ENCODE measurements at places on chromosomes 1 and 21.
A peak's percentile ranks its signal among the peaks of the same experiment; 100 is the strongest.

DNA sequence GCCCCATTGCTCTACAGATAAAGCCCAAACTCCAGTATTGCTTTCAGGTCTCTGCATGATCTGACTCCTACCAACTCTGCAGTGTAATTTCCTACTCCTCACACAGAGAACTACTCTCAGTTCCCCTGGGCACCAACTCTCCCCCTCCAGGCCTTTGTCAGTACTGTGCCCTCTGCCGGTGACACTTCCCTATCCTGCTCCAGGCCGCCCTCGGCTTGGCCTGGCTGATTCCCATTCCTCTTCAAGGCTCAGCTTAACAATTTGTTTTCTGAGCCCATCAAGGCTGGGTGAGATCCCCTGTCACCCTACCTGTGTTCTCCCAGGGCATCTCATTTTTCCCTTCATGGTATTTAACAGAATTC is 2.6 kb downstream of the SLAMF8 start:
- DNase-seq, result no peak

- no peak for DNase-seq
Measured at GRCh38 chr1:206050655-206051235, 2.2 kb upstream of the RHEX start.

DNA sequence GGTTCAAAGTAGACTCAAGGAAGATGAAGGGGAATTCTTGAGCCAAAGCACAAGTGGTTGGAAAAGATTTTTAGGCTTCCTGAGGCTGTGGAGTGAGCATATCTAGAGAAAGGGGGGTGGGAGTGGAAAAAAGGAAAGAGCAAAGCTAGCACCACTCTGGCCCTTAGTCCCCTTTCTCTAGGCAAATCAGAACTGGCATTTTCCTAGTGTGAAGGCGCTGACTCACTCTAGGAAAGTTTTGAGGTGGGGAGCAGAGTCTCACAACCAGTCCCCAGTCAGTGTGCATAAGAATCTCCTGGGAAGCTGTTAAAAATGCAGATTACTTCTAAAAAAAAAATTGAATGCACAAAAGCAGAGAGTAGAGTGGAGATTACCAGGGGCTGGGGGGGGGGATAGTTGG is 3.4 kb upstream of the GPR89B start:
- DNase-seq, result no peak

DNA sequence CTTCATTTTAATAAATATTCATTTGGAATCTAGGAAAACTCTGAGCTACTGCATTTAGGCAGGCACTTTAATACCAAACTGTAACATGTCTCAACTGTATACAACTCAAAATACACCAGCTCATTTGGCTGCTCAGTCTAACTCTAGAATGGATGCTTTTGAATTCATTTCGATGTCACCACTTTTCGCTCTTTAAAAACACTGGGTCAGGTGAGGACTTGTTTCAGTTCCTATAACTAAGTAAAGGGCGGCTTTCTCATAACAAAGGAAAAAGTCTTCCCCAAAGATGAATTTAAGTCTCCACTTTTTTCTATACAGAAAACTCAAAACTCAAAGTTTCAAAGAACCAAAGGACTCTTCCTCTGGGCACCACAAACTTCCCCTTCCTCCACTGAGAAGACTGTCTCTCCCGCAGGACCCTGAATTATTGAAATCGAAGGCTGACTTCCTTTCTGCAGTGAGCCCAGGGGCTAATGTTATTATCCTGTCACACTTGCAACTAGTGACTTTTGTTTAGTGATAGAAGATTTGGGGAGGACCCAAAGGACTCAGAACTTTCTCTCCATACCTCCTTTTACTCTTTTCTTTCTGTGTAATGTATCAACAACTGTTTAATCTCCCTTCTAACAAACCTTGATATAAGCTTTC is 9.7 kb upstream of the DHX9 start:
- no peak for DNase-seq

- DNase-seq, result peak; percentile 12
Measured at GRCh38 chr1:165403835-165404482, 41.0 kb downstream of the RXRG start.

- no peak for DNase-seq
Measured at GRCh38 chr21:25426580-25426979, 180.7 kb downstream of the MRPL39 start.

DNA sequence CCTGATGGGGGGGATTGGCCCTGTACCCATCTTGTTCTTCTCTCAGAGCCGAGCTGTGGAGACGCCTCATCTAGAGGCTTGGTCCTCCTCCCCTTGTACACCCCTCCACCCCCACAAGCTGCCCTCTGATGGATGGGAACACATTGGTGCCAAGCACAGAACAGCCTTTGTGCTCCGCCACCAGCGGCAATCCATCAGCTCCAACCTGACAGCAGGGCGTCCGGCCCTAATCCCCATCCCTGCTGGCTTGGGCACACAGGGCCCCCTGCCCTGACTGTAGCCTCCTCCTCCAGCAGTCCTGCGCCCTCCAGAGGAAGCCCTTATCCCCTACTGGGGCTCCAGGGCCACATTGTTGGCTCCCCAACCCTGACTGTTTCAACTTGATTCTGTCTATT is 3.8 kb upstream of the MYOG start:
- DNase-seq, result no peak

- no peak for DNase-seq
Measured at GRCh38 chr1:22773981-22774832, 63.6 kb downstream of the EPHB2 start.

DNA sequence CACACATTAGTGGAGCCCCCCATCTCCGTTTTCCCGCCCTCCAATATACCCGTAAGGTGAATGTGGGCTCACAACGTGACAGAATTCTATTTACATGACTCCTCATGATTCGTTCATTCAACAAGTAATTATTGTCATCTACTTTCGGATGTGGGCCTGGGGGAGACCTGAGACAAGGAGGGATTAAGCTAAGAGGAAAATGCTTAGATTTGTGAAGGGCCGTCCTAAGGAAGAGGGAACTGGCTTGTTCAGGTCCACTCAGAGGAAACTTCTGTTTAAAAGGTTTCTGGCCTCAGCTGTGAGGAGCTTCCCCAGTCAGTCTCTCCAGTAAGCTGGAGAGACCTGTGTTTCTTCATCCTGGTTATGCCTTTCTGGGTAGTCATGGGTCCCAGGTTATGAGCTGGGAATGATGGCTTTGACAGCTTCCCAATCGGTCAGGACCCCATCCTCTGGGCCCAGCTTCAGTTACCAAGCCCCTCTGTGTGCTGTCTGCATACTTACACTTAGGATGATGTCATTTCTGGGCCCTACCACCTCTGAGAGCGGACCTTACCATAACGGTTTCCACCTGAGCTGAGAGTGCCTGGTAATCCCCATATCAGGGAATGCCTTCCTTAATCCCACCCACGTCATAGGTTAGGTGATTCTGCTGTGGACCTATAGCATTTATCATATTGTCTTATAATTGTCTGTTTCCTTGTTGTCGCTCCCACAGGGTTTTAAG is 687 bp upstream of the ERI3 start:
- DNase-seq, result no peak

GRCh38 chr1:23601135-23601967 is 42.0 kb upstream of the ID3 start:
- no peak for DNase-seq

DNA sequence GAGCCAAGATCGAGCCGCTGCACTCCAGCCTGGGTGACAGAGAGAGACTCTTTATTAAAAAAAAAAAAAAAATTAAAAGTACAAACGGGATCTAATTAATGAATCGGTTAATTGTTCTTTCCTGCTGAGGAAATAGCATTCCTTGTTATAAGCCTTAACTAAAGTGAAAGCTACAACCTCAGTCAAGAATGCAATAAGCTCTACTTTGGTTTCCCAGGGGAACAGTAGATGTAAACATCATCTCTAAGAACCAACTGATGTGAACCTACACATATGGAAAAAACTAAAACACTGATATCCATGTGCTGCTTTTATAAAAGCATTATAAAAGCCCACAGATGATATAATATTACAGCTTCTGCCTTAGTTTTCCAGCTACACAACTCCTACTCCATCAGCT is 41.9 kb downstream of the LPGAT1 start:
- no peak for DNase-seq

DNA sequence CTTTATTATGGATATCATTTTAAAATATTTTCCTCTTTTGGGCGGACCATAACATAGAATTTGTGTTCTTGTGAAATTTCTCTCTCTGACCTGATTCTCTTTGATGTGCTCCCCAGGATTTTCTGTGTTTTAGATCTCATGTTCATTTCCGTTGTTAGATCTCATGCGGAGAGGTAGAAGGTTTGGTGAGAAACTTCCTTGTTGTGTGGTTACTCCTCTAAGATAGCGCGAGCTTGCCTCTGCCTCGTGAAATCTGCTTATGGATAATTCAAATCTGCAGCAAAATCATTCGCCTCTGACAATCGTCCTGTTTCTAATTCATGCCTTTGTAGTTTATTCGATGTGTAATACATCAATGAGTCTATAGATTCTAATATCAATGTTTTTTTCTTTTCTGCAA is 580.4 kb downstream of the USP25 start:
- no peak for DNase-seq

DNA sequence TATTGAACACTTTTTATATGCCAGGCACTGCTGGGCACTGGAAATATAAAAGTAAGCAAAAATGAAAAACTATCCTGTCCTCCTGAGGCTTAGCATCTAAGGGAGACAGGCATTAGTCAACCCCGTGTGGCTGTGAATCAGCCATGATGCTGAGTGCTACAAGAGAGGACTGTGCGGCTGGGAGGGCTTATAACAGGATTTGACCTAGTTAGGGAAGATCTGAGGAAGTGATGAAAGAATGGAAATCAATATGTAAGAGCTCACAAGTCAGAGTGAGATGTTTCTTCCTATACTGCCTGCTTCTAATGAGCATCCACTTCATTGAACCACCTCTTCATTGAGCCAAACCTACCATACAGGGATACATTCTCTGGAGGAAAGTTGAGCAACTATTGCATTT is 15.1 kb downstream of the TRIM45 start:
- no peak for DNase-seq

GRCh38 chr21:26595971-26596370 is 22.9 kb upstream of the CYYR1 start:
- DNase-seq, result no peak
